ENCODE measurements at places on chromosomes 7 and 10.

GRCh38 chr7:40815022-40815421 lies 680.2 kb downstream of the SUGCT start:
- no peak for DNase-seq

GRCh38 chr7:6590645-6591110 lies 857 bp downstream of the INTS15 start:
- DNase-seq, result no peak

DNA sequence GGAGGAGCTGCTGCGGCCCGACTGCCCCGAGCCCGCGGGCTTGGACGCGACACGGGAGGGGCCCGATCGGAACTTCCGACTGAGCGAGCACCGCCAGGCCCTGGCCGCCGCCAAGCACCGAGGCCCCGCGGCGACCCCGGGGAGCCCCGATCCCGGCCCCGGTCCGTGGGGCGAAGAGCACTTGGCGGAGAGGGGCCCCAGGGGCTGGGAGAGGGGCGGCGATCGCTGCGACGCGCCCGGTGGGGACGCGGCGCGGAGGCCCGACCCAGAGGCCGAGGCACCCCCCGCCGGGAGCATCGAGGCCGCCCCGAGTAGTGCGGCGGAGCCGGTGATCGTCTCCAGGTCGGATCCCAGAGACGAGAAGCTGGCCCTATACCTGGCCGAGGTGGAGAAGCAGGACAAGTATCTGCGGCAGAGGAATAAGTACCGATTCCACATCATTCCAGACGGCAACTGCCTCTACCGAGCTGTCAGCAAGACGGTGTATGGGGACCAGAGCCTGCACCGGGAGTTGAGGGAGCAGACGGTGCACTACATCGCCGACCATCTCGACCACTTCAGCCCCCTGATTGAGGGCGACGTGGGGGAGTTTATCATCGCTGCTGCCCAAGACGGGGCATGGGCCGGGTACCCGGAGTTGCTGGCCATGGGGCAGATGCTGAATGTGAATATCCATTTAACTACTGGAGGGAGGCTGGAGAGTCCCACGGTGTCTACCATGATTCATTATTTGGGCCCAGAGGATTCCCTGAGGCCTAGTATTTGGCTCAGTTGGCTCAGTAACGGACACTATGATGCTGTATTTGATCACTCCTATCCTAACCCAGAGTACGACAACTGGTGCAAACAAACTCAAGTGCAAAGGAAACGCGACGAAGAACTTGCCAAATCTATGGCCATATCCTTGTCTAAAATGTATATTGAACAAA lies 1.4 kb downstream of the OTUD1 start:
- DNase-seq, result no peak

DNA sequence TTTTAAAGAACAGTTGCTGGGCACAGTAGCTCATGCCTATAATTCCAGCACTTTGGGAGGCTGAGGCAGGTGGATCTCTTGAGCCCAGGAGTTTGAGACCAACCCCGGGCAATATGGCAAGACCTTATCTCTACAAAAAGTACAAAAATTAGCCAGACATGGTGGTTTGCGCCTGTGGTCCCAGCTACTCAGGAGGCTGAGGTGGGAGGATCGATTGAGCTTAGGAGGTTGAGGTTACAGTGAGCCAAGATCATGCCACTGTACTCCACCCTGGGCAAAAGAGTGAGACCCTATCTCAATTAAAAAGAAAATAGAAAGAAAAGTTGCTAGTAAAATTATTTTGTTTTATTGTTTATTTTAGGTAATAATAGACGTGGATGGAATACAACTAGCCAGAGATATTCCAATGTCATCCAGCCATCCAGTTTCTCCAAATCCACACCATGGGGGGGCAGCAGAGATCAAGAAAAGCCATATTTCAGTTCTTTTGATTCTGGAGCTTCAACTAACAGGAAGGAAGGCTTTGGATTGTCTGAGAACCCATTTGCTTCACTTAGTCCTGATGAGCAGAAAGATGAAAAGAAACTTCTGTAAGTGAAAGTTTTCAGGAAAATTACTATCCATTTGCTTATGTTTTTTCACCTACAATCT lies 3.0 kb downstream of the NUP42 start:
- no peak for DNase-seq

GRCh38 chr7:66125052-66125694 lies 10.5 kb downstream of the CRCP start:
- DNase-seq, result no peak
